ENCODE measurements at places on chromosomes 2 and 18. TPM values are rescaled to one million over a fixed set of nuclear protein-coding genes. Genes with fewer than 3 reads are reported as not detected.

DNA sequence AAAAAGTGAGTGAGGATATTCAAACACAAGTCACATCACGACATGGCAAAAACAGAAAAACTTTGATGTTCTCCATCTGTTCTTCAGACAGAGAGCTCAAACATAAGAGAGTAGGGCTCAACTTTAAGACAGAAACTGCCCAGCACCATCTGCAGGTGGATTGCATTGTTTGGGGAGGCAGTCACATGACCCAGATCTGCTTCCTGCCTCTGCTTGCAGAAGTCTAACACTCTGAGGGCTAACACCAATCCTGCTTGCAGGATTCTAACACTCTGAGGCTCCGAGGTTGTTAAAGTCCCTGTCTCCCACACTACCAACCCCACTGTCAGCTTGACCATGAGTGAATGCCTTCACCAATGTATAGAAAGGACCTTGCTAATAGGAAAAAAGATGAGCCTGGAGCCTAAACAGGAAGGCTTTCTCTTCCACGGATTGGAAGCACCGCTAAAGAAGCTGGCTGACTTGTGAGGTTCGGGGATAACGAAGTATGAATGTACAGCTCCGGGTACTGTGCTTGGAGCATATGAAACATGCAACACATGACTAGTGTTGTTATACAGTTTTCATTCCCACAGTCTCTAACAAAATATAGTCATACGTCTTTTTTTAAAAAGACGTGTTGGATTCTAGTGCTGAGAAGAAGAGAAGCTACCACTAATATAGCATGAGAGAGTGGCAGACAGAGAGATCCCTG, 176.6 kb upstream of the CREB1 start:
- H3K27me3 ChIP-seq = no peaks in the 10 kb centered on the region
- peak; percentile 20 for DNase-seq
- H3K4me3 ChIP-seq = no peak overlapping the region
- no peak overlapping the region for H3K27ac ChIP-seq

CD8B2 gene
- total RNA-seq = not detected

CNRIP1 gene
- total RNA-seq = 25.6 TPM

DSG4 gene
- total RNA-seq = not detected

- H3K27me3 ChIP-seq = no peaks in the 10 kb centered on the region
- no peak overlapping the region for H3K27ac ChIP-seq
- no peaks in the 10 kb centered on the region for H3K36me3 ChIP-seq
- H3K4me3 ChIP-seq = no peak overlapping the region
- H3K4me1 ChIP-seq = peaks cover 20% of the 10 kb centered on the region
Observed at GRCh38 chr2:177327009-177327408, 62.5 kb upstream of the NFE2L2 start.

DNA sequence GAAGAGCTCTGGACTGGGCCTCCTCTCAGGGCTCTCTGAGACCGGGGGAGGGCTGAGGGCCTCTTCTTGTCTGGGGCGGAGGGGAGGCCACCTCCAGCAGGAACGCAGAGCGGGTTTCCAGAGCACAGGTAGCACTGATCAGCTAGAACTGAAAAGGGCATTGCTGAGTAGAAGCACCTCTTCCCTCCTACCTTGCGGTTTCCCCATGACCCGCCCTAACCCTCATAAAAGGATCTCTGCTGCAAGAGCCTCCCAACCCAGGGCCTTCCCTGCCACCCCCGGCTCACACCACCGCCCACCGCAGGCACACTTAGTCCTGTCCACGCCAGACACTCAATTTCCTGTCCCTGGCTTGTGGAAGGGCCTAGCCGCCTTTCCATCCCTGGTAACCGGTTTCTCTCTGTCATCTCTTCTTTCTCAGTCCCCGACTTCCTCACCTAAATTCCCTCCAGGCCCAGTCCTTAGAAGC, 966 bp downstream of the ADCY3 start:
- H3K27ac ChIP-seq = peak overlapping the region; percentile 21
- H3K4me1 ChIP-seq = peaks cover 22% of the 10 kb centered on the region
- peaks cover 14% of the 10 kb centered on the region for H3K36me3 ChIP-seq

TSN gene
- 57.5 TPM for total RNA-seq

DNA sequence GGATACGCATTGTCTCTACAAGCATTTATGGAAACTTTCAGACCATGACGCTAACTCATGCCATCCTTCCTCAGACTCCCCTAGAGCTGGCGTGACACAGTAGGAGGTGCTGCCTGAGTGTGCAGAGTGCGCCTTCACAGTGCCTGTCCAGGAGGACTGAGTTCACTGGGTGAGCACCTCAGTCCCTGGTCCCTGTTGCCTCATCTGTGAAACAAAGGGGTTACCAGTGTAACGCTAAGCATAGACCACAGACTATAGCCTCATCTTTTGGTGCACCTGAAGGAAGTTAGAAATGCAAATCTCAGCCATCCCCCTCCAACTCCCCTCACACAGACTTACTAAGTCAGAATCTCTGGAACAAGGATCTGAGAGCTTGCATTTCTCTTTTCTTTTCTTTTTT, 142.8 kb downstream of the TMEM17 start:
- H3K27ac ChIP-seq = no peak overlapping the region
- H3K4me1 ChIP-seq = no peaks in the 10 kb centered on the region
- H3K36me3 ChIP-seq = no peaks in the 10 kb centered on the region
- DNase-seq = no peak
- H3K27me3 ChIP-seq = peaks cover 2% of the 10 kb centered on the region

GRCh38 chr2:129957891-129958290, 21.6 kb upstream of the RAB6C start:
- no peaks in the 10 kb centered on the region for H3K36me3 ChIP-seq
- H3K4me3 ChIP-seq = no peak overlapping the region
- no peak overlapping the region for H3K27ac ChIP-seq

DNA sequence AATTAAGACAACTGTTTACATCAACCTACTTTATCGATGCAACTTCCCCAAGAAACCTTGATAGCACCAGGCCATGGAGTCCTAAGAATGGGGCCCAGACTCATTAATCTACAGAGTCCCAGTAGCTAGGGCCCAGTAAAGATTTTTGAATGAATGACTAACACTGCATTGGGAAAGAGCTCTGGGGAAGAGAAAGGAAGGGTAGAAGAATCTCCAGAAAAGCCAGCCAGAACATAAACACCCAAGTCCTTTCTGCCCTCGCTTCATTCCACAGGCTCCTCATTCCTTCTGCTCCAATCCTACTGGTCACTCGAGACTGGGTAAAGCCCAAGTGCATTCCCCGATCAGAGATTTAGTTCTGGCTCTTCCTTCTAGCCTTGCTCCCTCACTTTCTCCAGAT, 44.3 kb downstream of the CYRIA start:
- H3K36me3 ChIP-seq = peaks cover 15% of the 10 kb centered on the region
- no peaks in the 10 kb centered on the region for H3K27me3 ChIP-seq
- H3K4me3 ChIP-seq = no peak overlapping the region

SCYGR5 gene
- total RNA-seq = not detected

DNA sequence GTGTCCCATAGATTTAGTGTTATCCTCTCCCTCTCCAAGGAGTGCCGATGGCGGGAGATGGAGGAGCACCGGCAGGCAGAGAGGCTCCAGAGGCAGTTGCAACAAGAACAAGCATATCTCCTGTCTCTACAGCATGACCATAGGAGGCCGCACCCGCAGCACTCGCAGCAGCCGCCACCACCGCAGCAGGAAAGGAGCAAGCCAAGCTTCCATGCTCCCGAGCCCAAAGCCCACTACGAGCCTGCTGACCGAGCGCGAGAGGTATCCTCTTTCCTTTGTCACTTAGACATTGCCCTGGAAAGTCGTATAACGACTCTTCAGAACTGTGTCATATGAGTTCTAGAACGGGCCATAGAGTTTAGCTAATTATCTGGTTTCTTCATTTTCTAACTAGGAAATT, 132.2 kb upstream of the IL1R2 start:
- no peak for DNase-seq
- H3K36me3 ChIP-seq = peaks cover 39% of the 10 kb centered on the region
- H3K4me1 ChIP-seq = peaks cover 3% of the 10 kb centered on the region
- no peaks in the 10 kb centered on the region for H3K27me3 ChIP-seq
- no peak overlapping the region for H3K27ac ChIP-seq

DNA sequence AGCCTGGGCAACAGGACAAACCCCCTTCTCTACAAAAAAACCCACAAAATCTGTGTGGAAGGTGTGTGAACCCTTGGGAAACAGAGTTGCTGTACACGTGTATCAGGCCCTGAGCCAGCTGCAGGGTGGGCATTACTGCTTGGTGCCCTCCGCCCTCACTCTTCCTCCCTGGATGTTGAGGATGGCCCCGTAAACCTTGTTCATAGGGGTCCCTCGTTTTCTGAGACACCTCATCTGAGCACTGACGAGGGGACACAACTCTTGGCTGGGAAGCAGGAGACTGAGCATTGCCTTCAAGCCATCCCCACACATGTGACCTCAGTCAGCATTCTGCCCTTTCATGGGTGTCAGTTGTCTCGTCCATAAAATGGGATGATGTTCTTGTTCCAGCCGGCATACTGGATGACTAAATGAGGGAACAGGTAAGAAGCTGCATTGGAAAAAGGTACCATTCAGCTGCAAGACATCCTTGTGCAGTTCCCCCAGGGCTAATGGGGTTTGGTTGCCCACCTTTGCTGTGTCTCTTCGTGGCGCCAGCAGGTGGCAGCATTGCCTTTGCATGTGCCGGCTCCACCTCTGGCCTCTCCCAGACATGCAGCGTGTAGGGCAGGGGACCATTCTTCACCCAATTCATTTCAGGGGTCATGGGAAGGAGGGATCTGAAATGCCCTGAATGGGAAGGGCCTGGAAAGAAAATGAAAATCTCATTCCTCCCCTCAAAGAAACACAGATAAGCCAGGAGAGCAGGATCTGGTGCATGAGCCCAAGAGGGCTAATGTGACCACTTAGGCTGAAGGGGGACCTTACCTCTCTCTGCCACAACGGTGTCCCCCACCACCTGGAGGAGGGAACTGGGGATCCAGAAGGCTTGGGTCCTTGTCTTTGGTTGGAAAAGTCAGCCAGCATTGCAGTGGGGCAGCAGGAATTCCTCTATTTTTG, 36.4 kb upstream of the HAAO start:
- no peaks in the 10 kb centered on the region for H3K36me3 ChIP-seq

GRCh38 chr2:231297108-231297908, 98.2 kb upstream of the B3GNT7 start:
- DNase-seq = peak; percentile 54
- no peak overlapping the region for H3K4me3 ChIP-seq
- H3K4me1 ChIP-seq = 0 out of 2 replicates have a peak, but pooled peaks cover 2% of the 10 kb centered on the region
- H3K27me3 ChIP-seq = no peaks in the 10 kb centered on the region
- H3K27ac ChIP-seq = no peak overlapping the region

- H3K4me3 ChIP-seq = no peak overlapping the region
- no peaks in the 10 kb centered on the region for H3K4me1 ChIP-seq
- H3K27me3 ChIP-seq = peaks cover 19% of the 10 kb centered on the region
- no peak overlapping the region for H3K27ac ChIP-seq
- no peak for DNase-seq
- no peaks in the 10 kb centered on the region for H3K36me3 ChIP-seq
Observed at GRCh38 chr2:236935631-236936445, 149.9 kb upstream of the COPS8 start.

DNA sequence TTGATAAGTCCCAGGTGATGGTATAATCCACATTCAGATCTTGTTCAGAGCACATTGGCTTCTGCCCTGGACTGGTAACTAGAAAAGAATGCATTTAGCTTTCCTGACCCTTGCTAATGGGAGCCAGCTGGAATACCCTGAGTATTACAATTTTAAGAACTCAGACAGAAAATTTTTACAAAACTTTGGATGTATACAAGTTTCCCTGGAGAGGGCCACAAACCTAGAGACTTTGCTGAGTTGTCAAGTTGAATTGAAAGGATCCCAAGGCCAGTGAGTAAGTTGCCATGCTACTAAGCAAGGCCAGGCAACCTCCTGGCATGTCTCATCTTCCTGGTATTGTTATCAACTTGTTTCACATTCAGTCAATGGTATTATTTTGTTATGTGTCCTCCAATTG, 20.0 kb upstream of the NABP1 start:
- H3K27ac ChIP-seq = peak overlapping the region; percentile 79
- no peaks in the 10 kb centered on the region for H3K27me3 ChIP-seq
- no peak overlapping the region for H3K4me3 ChIP-seq

DNA sequence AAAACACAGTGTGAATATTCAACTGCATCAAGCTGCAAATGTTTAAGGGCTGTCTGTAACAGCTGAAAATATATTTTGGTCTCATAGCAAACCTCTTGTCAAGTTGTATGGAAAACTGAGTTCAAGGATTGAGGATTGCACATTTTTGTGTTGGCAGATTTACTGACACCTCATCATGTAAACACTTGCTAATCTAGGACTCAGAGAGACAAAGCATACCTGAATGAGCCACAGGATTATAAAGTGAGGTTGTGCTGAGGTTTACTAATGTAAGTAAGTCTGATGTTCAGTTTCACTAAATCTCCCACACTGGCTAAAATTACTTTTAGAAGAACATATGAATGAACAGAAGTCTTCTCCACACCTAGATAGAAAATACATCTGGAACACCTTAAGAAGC, 1993.1 kb upstream of the CELF4 start:
- no peak overlapping the region for H3K4me3 ChIP-seq
- DNase-seq = peak; percentile 4
- H3K4me1 ChIP-seq = no peaks in the 10 kb centered on the region
- H3K27me3 ChIP-seq = no peaks in the 10 kb centered on the region
- H3K27ac ChIP-seq = no peak overlapping the region

LRATD1 gene
- 0.28 TPM for total RNA-seq

DNA sequence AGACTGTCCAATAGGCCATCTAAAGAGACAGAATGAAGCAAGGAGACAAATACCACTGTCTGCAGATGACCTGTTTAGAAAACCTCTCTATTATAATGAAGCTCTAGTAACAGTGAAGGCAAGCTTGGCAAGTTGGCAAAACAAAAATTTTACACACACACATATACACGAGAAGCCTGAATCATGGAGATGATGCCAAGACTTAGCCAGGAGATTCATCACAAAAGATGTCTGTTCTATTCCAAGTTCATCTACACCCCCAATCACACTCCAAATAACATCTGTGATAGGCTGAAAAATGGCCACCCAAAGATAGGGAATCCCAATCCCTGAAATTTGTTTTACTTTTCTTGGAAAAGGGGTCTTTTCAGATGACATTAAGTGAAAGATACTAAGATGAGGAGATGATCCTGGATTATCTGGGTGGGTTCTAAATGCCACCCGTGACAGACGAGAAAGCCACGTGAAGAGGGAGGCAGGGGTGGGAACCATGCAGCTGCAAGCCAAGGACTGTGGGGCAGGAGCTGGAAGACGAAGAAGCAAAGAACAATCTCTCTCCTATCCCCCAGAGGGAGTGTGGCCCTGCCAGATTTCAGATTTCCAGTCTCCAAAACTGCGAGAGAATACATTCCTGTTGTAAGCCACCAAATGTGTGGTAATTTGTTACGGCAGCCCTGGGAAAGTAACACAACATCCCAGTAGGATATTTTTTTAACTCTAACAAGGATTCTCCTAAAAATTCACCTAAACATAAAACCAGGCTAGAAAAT, 20.0 kb downstream of the HDLBP start:
- no peak overlapping the region for H3K27ac ChIP-seq
- peaks cover 8% of the 10 kb centered on the region for H3K36me3 ChIP-seq
- H3K4me3 ChIP-seq = no peak overlapping the region
- H3K4me1 ChIP-seq = peaks cover 2% of the 10 kb centered on the region
- no peaks in the 10 kb centered on the region for H3K27me3 ChIP-seq

SULT1C2 gene
- not detected for total RNA-seq

- no peaks in the 10 kb centered on the region for H3K4me1 ChIP-seq
- no peak overlapping the region for H3K27ac ChIP-seq
- no peak overlapping the region for H3K4me3 ChIP-seq
- H3K27me3 ChIP-seq = no peaks in the 10 kb centered on the region
- DNase-seq = no peak
Observed at GRCh38 chr2:275466-275865, 10.7 kb downstream of the ACP1 start.

Data from IMR-90 (cell line).